ENCODE measurements at places on chromosomes 1 and 21. TPM values are rescaled to one million over a fixed set of nuclear protein-coding genes. Genes with fewer than 3 reads are reported as not detected.
A peak's percentile ranks its signal among the peaks of the same experiment; 100 is the strongest.

Gene KIF2C
- 3.8 TPM for total RNA-seq

Gene PGLYRP3
- not detected for total RNA-seq

Gene GPX7
- total RNA-seq, result 74.0 TPM

Gene OLFML2B
- 49.9 TPM for total RNA-seq

DNA sequence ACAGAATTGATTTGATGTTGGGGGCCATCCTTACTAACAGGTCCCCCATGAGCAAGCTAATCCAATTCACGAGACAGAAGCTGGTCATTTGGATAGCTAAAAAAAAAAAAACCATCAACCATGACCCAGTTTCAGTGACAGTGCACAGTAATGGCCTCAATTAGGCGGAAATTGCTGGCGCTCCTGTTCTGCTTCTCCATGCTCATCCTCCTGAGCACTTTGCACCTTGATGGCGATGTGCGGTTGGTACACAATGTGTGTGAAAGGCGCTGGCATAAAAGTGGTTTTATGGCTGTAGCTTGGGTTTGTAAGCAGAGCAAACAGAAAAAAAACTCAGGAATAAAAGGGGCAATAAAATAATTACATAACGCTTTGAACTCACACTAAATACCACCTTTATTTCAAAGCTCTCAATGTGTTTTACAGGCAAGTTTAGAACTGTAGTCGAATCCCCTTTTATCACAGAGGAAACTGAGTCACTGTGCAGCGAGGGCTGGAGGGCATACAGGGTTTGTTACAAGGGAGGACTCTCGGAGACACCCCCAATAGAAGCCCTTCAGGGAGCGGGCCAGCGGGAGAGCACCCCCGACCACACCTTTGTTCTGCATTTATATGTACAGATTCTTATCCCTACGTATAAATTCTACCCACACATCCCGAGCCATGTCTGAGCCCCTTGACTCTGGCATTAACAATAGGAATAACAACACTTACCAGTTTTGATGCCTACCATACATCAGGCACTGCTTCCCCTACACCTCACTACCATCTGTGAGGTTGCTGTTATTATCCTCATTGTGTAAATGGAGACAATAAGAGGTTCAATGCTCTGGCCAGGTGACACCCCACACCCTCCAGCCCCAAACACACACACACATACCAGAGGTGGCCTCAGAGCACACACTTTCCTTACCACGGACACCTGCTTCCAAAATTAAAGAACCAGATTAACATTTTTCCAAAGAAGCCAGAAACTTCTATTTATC is 213.5 kb upstream of the IRF2BP2 start:
- no peak overlapping the region for H3K4me3 ChIP-seq
- no peaks in the 10 kb centered on the region for H3K4me1 ChIP-seq
- no peaks in the 10 kb centered on the region for H3K36me3 ChIP-seq
- no peaks in the 10 kb centered on the region for H3K27me3 ChIP-seq
- H3K27ac ChIP-seq, result no peak overlapping the region

DNA sequence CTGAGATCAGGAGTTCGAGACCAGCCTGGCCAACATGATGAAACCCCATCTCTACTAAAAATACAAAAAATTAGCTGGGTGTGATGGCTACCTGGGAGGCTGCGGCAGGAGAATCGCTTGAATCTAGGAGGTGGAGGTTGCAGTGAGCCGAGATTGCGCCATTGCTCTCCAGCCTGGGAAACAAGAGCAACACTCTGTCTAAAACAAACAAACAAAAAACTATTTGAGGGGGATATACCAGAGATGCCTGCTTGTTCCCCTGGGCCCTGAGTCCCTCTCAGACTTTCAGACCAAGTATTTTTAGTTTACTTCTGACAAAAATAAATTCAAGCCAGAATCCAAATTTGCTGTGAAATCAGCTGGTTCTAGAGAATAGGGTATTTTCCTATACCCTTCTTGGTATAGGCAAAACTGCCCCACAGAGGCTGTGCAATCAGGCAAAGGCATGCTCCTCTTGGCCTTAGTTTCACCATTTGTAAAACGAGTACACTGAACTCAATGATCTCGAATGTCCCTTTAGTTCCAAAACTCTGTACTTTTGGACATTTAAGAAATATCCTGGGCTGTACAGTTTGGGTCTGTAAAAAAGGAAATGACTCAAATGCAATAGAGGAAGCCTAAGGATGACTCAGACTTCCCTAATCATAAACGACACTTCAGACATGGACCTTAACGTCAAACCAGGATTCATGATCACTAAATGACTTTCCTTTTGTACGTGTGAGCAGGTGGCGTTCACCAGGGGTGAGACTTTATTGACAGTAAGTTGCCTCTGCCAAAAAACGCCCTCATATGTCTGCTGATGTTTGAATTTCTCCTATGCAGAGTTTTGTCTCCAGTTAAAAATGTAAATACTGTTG is 16.1 kb downstream of the ENSA start:
- DNase-seq, result peak; percentile 92
- no peaks in the 10 kb centered on the region for H3K27me3 ChIP-seq
- peaks cover 21% of the 10 kb centered on the region for H3K36me3 ChIP-seq
- peaks cover 37% of the 10 kb centered on the region for H3K4me1 ChIP-seq
- H3K4me3 ChIP-seq, result peak overlapping the region; percentile 43
- peak overlapping the region; percentile 92 for H3K27ac ChIP-seq

DNA sequence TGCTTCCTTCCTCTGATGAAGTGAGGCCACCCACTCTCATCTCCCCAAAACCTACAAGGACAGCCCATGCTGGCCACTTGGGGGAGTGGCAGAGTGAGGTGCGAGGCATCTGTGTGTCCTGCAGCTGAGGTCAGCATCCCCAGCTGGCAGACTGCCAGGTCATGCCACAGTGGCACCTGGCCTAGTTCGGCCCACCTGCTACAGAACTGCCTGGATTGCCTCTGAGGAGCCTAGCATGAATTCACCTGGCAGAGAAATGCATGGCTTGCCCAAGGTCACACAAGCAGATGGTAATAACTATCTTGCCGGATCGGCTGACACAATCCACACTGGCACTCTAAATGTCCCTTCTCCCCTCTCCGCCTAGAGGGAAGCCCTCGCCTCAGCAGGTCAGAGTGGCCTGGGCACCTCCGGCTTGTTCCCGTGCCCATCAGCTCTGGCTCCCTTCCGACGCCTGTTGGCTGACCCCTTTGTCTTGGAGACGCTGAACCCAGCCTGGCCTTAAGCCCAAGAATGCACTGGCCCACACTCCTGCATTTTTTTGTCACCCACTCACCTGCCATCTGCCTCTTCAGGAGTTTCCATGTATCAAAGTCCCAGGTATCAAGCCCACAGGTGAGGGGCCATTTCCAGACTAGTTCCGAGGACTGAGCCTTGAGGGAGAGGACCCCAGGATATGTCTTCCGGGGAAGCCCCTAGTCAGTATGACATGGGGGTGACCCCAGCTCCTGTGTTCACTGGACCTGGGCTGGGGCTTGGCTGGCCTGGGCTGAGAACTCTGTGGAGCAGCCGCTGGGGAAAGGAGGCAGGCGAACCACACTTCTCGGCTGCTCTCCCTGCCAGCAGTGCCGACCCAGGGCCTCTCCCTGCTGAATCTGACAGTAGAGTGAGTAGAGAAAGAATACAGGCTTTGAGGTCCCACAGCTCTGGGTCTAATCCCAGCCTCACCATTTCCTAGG is 21.7 kb downstream of the ECE1 start:
- H3K27me3 ChIP-seq, result no peaks in the 10 kb centered on the region
- peaks cover 40% of the 10 kb centered on the region for H3K36me3 ChIP-seq
- H3K4me1 ChIP-seq, result no peaks in the 10 kb centered on the region
- no peak overlapping the region for H3K4me3 ChIP-seq

DNA sequence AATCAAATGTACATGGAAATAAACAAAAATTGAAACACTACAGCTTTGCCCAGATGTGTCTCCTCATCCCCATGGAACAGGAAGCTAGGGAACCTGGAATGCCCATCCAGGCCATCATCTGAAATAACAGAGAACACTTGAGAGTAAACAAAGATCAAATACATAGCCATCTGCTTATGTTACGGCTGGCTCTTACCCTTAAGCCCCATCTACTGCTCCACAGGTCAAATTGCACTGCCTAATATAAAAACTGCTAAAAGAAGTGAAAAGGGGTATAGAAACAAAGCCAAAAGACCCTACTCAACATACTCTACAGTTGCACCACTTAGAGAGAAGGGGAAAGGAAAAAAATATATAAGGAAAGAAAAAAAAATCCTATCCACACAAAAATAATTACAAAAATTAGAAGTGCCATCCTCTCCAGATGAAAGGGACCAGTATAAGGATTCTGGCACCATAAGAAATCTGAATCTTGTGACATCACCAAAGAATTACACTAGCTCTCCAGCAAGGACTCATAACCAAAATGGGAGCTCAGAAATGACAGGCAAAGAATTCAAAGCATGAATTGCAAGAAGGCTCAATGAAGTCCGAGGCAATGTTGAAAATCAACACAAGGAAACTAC is 26.9 kb downstream of the OR6Y1 start:
- H3K27me3 ChIP-seq, result no peaks in the 10 kb centered on the region
- no peak for DNase-seq
- H3K27ac ChIP-seq, result no peak overlapping the region
- H3K4me1 ChIP-seq, result no peaks in the 10 kb centered on the region

GRCh38 chr1:156746728-156747631 is 4.5 kb downstream of the HDGF start:
- peak overlapping the region; percentile 100 for H3K27ac ChIP-seq
- DNase-seq, result peak; percentile 98
- no peaks in the 10 kb centered on the region for H3K27me3 ChIP-seq
- peaks cover 37% of the 10 kb centered on the region for H3K36me3 ChIP-seq

DNA sequence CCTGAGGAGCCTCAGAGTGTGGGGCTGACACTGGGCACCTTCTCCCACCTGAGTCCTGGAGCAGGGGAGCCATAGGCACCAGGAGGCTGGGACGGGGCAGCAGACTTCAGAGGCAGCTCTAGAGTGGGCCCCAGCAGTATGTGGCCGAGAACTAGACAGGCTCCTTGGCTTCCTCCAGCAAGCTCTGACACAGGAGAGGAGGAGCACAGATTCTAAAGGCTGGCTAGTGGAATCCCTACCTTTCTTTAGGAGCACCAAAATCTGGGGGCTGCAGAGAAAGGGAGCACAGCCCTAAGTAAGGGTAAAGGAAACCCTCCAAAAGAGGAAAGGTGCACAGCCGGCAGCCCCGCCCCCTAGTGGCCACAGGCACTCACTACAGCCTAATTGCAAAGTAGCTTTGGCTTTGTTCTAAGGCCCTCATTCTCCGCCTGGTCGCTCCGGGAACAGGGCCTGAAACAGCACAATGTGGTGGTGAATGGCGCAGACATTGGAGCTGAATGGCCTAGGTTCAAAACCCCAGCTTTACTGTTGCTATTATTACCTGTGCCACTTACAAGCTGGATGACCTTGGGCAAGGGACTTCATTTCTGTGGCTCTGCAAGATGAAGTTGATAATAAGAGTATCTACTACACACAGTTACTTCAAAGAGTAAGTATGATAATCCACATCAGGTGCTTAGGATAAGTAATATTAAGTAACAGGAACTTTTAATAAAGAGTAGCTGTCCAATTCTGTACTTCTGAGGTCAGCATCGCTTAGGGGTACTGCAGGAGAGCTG is 8.8 kb upstream of the GUCA2A start:
- H3K4me1 ChIP-seq, result peaks cover 22% of the 10 kb centered on the region
- peak; percentile 87 for DNase-seq
- H3K27me3 ChIP-seq, result no peaks in the 10 kb centered on the region
- no peaks in the 10 kb centered on the region for H3K36me3 ChIP-seq
- H3K4me3 ChIP-seq, result no peak overlapping the region

- peak; percentile 2 for DNase-seq
- no peak overlapping the region for H3K4me3 ChIP-seq
- no peak overlapping the region for H3K27ac ChIP-seq
- no peaks in the 10 kb centered on the region for H3K36me3 ChIP-seq
Observed at GRCh38 chr1:206786212-206786886, 14.1 kb upstream of the IL10 start.

- peak; percentile 58 for DNase-seq
- no peaks in the 10 kb centered on the region for H3K27me3 ChIP-seq
- no peak within 1 kb of the TSS for H3K27ac ChIP-seq
Observed at GRCh38 chr1:150981805-150982712, at the start of gene ANXA9. Gene ANXA9, plus strand, starts transcription at chr1:150982292. Its CDS starts 814 bp downstream, at chr1:150983106.

DNA sequence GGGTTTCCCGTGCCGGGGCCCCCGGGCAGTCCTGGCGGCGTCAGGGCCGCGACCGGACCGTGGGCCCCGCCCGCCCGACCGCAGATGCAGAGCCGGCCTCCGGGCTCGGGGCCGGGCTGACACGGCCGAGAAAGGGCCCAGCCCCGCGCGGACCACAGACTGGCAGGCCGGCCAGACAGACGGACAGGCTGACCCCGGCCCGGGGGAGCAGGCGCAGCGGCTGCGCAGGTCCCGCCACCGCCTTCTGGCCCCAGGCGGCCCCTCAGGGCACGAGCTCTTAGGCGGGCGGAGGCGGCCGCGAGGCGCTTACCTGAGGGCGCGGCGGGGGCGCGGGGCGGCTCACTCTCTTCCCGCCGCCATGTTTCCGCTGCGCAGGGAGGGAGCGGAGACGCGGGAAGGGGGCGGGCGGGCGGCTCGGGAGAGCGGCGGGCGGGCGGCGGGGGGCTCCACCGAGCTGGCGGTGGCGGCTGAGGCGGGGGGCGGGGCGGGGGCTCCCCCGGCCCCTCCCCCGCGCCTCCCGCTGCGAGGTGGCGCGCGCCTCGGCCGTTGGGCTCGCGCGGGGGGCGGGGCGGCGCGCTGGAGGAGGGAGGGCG is at the start of gene SCMH1:
TSS of gene SCMH1 (minus strand) at position 558 of the 593 bp plus-strand sequence. CDS start 56,173 bp downstream, outside the sequence.
- peak within 1 kb of the TSS; percentile 79 for H3K4me3 ChIP-seq
- DNase-seq, result peak; percentile 96
- H3K36me3 ChIP-seq, result no peaks in the 10 kb centered on the region
- H3K27ac ChIP-seq, result peak within 1 kb of the TSS; percentile 67
- H3K27me3 ChIP-seq, result no peaks in the 10 kb centered on the region
- peaks cover 35% of the 10 kb centered on the region for H3K4me1 ChIP-seq

DNA sequence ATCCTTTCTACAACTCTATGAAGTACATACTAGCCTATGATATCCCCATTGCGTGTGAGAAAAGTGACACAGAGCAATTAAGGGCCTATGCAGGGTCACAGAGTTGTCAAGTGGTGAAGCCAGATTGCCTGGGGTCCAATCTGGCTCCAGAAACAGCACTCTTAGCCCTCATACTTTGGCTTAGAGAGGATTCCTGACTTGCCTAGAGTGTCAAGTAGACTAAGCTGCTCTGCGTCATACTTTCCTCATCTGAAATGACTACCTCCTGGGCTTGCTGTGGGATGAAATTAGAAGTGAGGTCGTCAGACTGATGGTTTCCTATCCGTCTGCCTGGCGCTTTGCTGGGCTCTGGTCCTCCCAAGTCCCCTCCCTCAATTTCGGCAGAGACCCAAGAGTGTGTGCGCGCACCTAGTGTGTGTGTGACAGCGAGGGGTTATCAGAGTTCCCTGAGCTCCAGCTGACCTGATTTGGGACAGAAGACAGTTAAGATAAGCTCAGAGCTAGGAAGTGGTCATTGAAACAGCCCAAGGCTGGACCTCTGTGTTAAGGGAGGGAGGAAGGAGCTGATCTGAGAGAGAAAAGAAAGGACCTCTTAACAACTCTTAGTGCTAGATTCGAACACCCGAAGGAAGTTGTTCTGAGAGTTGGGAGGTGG is 5.4 kb upstream of the NUAK2 start:
- H3K4me1 ChIP-seq, result peaks cover 8% of the 10 kb centered on the region
- H3K36me3 ChIP-seq, result no peaks in the 10 kb centered on the region
- no peak overlapping the region for H3K27ac ChIP-seq
- no peak for DNase-seq

GRCh38 chr1:211009944-211010343 is 124.0 kb downstream of the KCNH1 start:
- no peaks in the 10 kb centered on the region for H3K27me3 ChIP-seq
- H3K4me3 ChIP-seq, result no peak overlapping the region
- H3K36me3 ChIP-seq, result no peaks in the 10 kb centered on the region
- peaks cover 10% of the 10 kb centered on the region for H3K4me1 ChIP-seq
- no peak overlapping the region for H3K27ac ChIP-seq

- H3K27ac ChIP-seq, result no peak overlapping the region
- DNase-seq, result no peak
- H3K4me1 ChIP-seq, result peaks cover 5% of the 10 kb centered on the region
- no peaks in the 10 kb centered on the region for H3K27me3 ChIP-seq
- H3K36me3 ChIP-seq, result no peaks in the 10 kb centered on the region
- H3K4me3 ChIP-seq, result no peak overlapping the region
Observed at GRCh38 chr1:66413838-66414175, 120.1 kb upstream of the SGIP1 start.
